ENCODE measurements at places on chromosomes 1 and 21. TPM values are rescaled to one million over a fixed set of nuclear protein-coding genes. Genes with fewer than 3 reads are reported as not detected.

Gene MPL
- not detected for total RNA-seq

Gene ZNF281
- total RNA-seq, result 15.0 TPM

Gene FH
- 126 TPM for total RNA-seq

Gene UTS2
- total RNA-seq, result not detected

Gene RGS18
- total RNA-seq, result not detected

Gene LRRC8C
- 6.5 TPM for total RNA-seq

Gene TMEM61
- total RNA-seq, result not detected

Gene UFC1
- 72.9 TPM for total RNA-seq

Gene LCE1B
- total RNA-seq, result not detected

Gene TCEA3
- 0.95 TPM for total RNA-seq

Gene FMO1
- 83.2 TPM for total RNA-seq

Gene IL20
- total RNA-seq, result not detected

Gene TLCD4
- 6.2 TPM for total RNA-seq

Gene MROH7
- not detected for total RNA-seq

Gene PLEKHG5
- 8.2 TPM for total RNA-seq

Gene RNF19B
- 19.0 TPM for total RNA-seq

Gene CD1E
- total RNA-seq, result not detected

Gene TEDDM1
- not detected for total RNA-seq

Gene KCNJ15
- not detected for total RNA-seq

Gene SNRPE
- total RNA-seq, result 171 TPM

Gene PADI1
- total RNA-seq, result not detected

Gene S100A1
- 132 TPM for total RNA-seq
